H7 (cell line): ENCODE measurements at places on chromosomes 12 and 14. TPM values are rescaled to one million over a fixed set of nuclear protein-coding genes. Genes with fewer than 3 reads are reported as not detected.

The KTN1 gene
- 55.8 and 109 TPM in 2 replicates for total RNA-seq

DNA sequence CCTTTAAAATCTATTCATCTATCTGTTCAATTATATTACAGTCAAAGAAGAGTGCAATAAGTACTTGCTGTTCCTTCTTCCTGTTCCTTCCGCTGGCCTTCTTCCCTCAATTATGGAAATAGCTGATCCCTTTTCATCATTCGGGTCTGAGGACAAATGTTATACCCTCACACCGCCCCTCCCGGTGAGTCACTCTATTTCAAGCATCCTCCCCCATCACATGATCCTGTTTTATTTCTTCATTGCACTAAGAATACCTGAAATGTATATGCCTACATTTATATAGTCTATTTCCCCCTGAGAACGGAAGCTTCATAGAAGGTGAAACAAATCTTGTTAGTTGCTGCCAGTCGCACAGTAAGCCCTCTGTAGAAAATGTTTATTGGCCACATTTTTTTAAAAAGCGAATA is 2.5 kb downstream of the SLC38A1 start:
- DNase-seq: no peak

- DNase-seq: peak; percentile 84
Observed at GRCh38 chr12:2198005-2198501, 145.3 kb downstream of the CACNA1C start.

GRCh38 chr12:123329799-123330198 is 34.8 kb downstream of the SBNO1 start:
- no peak for DNase-seq

DNA sequence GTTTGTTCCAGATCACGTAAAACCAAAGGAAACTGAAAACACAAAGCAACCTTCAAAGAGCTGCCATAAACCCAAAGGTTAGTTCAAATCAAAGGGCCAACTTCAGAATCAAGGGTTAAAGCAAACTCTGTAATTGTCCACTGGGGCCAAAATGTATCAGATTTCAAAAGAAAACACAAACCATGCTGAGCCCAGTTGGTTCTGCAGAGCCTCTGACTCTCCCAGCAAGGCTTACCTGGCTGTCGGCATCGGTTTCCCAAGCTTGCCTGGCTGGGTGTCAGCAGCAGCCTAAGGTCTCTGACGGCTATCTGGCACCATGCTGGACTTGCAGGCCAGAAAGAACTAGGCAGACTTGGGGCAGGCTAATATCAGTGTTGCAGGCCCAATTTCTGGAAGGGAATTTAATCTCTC is 125.3 kb downstream of the DAD1 start:
- no peak for DNase-seq

The MGAT4C gene
- 12.1 and 15.7 TPM in 2 replicates for total RNA-seq

- DNase-seq: no peak
Observed at GRCh38 chr12:22617630-22618029, 7.3 kb upstream of the ETNK1 start.

The CARMIL3 gene
- total RNA-seq: 2.3 and 6.5 TPM in 2 replicates

- no peak for DNase-seq
Observed at GRCh38 chr14:69693145-69693544, 73.8 kb upstream of the SRSF5 start.

The TGM1 gene
- total RNA-seq: 0.21 and 3.1 TPM in 2 replicates

GRCh38 chr14:83433618-83434017 is 1900.0 kb upstream of the SEL1L start:
- DNase-seq: no peak

- no peak for DNase-seq
Observed at GRCh38 chr12:76241371-76241770, 106.8 kb downstream of the BBS10 start.

DNA sequence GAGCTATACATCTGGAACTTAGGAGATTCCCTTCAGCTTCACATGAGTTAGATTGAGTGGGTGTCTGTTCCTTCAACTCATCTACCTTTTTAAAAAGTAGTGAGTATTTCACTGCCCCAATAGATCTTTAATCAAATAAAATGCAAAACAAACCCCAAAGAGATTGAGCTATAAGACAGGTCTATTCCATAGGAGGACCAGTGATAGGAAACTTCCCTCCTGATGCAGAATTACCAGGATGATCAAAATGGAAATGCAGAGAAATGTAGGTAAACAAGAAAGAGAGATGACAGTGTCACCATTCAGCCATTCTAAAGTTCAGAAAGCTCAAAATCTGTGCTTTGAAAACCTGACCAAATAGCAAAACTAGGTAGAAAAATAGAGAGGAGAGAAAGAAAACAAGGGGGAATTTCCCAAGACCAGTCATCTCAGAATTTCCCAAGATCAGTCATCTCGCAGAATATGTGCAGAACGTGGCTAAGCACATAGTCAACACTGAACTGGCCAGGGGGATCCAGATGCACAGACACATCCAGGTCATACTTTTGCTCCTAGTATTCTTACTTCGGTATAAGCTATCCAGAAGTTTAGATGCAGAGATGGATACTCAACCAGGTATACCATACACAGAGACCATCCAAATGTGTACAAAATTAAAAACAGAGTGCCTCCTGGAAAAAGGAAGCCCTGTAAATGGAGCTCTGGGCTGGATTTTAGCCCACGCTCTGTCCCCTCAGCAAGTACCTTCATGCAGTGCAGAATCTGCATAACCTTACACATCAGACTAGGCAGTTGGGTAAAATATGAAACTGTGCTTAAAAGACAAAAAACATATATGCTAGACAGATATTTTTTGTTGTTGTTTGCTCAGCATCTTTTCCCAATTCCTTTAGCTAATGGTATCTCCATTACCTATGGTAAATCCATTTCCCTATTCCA is 27.4 kb downstream of the SLC41A2 start:
- no peak for DNase-seq
